ENCODE measurements at places on chromosomes 7 and 10.

DNA sequence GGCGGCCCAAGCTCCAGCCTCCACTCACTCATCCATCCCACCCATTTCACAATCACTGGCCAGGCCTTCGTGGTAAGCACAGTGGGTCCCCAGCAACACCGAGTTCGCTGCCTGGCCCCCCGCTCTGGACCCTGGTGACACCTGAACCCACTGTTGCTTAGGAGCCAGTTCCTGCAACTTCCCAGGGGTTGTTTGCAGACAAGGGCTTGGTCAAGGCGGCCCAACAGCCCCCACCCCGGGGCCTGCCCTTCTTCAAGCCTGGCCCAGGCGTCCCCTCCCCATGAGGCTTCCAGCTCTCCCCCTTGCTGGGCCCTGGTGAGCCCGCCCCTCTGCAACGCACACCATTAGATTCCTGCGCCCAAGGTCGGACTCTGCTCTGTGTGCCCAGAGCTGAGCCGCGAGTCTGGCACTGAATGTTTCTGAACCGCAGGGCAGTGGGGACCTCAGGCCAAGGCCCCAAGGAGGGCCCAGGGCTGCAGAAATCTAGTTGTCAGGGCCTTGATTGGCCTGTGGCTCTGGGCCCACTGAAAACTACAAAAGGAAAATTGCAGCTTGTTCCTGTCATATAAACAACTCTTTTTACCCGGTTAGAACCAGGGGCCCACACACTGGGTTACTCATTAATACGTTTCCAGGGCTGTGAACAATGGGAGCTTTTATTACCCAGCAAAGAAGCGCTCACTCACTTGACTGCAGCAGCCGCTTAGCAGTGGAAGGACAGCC is 2.1 kb upstream of the COX19 start:
- peak; percentile 84 for DNase-seq

DNA sequence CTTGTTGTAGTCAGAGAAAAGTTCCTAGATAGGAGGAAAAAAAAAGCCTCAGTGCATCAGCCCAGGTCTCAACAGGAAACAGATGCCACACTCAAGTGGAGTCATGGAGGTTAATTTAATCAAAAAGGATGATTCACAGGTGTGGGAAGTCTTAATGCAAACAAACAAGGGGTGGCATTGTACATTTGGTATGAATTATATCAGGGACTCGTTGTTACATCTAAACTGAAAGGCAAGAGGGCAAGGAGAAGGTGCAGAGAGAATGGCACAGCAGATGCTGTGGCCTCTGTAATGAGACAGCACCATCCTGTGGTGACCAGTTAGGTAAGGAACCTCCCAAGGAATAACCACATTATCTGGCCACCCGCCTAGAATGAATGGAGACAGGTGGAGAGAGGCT is 133.7 kb downstream of the PTPRZ1 start:
- no peak for DNase-seq

DNA sequence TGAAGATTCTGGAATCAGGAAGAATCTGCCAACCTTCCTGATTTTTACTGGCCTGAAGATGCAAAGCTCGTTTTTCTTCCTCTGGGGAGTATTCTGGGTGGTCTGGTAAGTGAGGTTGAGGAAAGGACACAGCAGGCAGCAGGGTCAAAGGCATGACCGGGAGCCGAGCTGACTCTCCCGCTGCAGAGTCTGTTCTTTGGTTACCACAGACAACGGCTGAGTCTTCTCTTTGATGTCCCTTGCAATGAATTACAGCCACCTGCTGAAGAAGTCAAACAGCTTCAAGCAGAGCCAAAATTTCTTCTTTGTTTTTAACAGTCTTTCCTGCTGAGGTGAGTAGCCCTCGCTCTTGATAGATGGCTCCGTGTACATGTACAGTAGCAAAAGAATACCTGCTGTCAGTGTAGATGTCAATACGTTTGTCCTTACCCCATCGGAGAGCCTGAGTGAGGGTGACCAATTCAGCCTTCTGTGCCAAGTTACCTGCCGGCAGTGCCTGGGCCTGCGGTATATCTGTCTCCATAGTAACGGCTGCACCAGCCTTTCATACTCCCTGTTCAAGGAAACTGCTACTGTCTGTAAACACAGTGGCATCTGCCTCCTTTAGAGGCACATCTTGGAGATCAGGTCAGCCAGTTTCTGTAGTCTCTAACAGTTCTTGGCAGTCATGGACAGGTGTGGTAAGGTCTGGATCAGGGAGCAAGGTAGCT is 76.4 kb downstream of the PRR15 start:
- DNase-seq: peak; percentile 77

DNA sequence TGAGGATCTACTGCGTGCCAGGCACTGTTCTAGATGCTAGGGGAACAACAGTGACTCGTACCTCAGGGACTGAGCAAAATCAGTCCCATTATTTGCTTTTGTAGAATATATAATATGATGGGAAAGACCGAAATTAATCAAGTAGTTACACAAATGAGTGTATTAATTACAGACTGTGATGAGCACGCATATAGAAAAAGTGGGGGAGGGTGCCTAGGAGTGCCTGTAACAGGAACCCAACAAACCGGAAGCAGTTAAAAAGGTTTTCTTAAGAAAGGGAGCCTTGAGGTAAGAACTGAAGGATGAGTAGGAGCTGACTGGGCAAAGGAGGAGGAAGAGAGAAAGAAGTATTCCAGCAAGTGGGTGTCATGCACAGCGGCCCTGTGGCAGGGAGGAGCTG is 28.2 kb upstream of the IL6 start:
- DNase-seq: no peak

GRCh38 chr10:49552277-49552676 is 13.4 kb upstream of the ERCC6 start:
- no peak for DNase-seq

- no peak for DNase-seq
Measured at GRCh38 chr10:23106331-23107072, 11.1 kb downstream of the MSRB2 start.

DNA sequence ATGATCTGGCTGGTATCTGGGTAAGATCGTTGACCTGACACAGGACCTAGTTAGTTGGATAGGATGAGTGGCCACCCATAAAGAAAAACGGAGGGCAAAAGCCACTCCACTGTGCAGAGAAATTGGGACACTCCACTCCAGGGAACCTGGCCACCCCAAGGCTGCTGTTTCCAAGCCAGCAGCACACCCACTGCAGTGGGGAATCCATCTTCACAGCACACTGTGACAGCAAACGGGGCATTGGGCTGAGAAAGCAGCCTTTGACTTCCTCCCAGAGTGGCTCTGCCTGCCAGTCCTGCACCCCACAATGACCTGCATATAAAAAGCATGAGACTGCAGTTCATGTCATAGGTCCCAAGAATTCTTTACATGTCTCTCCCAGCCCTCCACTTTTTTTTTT is 52.9 kb downstream of the MTPN start:
- DNase-seq: no peak

DNA sequence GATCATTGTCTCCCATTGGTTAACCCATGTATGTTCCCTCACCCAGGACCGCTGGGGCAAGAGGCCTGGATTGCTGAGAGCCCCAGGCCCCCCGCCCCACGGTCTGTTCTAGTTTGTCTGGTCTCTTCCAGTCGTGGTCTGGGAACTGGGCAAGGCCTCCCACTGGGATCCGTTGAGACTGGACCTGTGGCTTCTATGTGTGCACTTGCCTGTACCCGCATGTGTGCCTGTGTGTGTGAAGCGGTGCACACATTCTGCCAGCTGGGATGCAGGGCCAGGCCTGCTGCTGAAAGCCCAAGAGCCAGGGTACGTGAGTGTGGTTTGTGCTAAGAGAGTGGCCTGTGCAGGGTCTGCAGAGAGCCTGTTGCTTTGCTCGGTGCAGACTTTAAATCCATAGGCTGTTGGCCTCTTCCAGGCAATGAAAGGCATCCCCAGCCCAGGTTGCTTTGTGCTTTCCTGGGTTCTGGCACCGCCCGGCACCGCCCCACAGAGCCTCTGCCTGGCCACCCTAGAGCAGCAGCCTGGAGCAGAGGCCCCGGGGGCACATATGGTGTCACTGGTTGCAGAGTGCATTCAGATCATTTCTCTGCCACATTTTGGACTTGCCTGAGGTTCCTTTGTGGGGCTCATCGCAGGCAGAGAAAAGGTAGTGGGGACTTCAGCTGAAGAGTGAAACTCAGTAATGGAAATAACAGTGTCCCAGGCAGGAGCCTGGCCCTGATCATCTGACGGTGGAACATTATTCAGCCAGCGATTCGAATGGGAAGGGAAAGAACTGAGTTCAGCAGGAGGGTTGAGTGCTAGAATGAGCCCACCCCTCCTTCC is 215.5 kb downstream of the GLRX3 start:
- DNase-seq: no peak

- DNase-seq: no peak
Measured at GRCh38 chr10:1180836-1181235, 124.7 kb downstream of the WDR37 start.

GRCh38 chr7:134834689-134835462 is 55.4 kb downstream of the CALD1 start:
- DNase-seq: no peak

DNA sequence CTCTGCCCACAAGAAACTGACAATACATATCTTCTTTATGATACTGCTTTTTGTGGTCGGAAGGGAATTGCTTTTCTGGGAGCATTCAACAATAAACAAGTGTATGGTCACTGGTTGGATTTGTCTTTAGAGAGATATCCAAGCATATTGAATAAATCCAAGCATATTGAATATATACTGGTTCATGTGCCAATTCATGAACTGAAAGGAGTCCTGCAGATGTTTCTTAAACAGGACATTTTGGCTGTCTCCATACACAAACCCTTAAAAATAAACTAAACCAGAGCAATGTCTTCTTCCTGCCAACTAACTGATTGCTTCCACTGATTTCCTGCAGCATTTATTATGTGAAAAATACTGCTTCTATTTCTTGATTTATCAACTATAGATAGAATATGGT is 173.9 kb downstream of the FOXP2 start:
- no peak for DNase-seq

DNA sequence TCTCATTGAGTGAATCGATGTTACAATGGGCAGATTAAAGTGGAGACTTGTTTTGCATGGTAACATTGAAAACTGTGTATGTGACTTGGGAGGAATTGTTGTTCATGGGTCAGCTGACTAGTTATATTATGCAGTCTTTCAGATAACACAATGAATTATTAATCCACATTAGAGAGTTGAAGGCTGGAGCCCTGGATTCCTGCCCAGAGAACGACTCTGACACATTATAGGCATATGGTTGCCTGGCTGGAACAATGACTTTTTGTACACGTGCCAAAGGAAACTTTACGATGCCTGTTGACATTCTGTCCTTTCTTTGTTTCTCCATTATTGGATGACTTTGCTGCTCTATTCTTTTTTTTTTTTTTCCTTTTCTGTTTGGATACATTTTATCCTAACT is 52.3 kb upstream of the TMEM229A start:
- DNase-seq: peak; percentile 39

DNA sequence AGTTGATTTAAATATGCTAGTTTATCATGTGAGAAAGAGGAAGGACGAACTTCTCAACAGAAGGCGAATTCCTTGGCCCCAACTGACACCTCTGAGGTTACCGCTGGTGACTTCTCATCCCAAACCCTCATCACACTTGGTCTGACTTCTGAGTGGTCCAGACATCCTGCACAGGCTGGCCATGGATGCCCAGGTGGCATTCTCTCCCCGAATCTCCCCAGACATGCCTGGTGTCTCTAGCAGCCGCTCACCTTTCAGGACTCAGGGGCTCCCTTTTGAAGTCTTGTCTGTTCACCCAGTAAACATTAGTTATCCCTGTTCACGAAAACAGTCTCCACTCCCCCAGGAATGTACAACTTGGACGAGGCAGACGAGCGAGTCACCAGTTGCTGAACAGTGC is 157.7 kb downstream of the ADARB2 start:
- no peak for DNase-seq

DNA sequence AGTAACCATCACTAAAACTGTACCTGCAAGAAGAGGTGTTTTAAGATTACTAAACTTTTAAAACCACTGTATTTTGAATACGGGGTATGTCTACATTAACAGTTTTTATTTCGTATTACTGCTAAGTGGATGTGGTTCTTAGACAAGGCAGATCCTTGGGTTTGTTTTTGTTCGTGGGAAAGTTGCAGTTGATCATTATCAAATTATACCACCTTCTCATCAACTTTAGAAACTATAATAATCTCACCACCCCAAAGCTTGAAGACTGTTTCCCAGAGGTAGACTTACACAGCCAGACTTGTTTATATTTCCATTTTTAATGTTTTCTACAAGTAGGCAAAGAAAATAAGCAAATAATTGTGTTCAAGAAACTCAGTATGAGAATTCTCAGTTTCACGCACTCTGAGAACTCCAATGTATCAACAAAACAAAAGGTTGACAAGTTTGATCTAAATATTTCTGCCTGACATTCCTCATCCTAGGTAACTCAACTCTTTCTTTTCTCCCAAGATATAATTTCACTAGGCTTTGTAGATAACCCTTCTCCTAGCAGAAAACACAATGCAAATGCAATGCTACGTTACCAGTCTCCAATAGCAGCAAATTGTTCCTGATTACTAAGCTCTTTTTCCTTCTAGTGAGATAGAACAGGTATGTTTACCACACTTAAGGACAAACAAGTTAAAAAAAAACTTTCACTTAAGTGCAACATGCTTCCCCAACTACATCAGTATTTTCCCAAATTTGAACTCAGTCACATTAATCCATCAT is 36.0 kb downstream of the IGF2BP3 start:
- DNase-seq: no peak
